Stimulated activated CD4-positive, alpha-beta T cell treated with anti-CD3 and anti-CD28 coated beads, TNF-alpha, amount 100 ng/mL, for 1 hour (primary cell): ENCODE measurements at places on chromosomes 3 and 15.
A peak's percentile ranks its signal among the peaks of the same experiment; 100 is the strongest.

DNA sequence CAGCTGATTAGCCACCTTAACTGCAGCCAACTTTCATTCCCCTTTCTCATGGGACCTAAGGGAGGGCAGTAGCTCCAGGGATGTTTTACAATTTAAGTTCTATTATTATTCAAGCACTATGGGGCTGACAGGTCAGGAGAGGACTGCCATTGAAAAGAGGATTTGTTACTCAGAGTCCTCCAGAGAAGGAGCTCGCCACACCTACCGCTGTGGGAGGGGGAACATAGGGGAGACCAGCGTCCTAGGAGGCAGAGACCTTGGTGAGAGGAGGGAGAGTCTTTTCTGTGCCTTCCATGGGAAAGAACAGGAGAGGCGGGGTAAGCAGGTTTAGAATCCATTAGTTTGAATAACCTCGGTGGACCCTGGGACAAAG is 14.4 kb downstream of the ATP10A start:
- DNase-seq: no peak

DNA sequence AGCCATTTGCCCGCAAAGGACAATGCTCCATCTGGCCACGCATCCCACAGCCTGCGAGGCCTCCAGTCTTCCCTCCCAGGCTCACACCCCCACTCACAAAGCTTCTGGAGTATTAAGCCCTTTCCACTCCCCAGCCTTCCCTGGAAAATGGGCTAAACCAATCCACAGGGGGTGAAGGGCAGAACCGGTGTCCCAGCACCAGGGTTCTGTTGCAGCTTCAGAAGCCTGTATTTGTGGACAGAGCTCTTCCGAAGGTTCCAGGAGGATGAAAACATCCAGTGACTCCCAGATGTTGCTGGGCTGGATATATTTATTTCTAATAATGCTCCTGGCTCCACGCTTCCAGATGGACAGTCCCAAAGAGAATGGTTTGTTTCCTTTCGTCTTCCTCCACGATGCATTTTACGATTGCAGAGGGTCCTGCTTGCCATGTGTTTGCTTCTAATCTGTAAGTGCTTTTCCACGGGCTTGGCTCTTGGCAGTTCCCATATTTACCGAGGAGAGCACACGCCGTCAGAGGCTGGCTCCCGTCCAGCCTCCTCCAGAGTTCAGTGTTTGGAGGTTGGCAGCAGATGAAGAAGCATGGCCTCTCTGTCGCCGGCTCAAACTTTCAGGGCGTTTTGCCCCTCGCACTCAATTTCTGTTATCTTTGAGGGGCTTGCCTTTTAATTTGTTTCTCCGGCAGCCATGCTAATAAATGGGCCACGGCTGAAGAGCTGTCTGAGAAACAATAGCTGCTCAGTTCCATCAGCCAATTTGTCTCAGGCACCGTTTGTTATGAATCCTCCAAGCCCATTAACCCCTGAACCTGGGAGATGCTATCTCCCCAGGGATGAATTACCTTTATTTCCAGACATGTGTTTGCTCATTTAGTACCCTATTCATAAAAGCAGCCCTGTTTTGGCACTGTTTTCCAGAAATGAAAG is 367.9 kb upstream of the PROK2 start:
- DNase-seq: no peak

DNA sequence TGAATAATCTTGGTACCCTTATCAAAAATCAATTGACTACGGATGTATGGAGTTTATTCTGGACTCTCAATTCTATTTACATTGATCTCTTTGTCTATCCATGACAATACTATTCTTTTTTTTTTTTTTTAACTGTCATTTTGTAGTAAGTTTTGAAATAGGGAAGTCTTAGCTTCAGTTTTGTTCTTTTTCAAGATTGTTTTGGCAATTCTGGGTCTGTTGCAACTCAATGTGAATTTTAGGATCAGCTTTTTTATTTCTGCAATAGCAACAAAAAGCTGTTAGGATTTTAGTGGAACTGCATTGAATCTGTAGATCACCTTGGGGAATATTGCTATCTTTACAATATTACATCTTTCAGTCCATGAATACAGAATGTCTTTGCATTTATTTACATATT is 21.4 kb downstream of the BTLA start:
- DNase-seq: no peak

DNA sequence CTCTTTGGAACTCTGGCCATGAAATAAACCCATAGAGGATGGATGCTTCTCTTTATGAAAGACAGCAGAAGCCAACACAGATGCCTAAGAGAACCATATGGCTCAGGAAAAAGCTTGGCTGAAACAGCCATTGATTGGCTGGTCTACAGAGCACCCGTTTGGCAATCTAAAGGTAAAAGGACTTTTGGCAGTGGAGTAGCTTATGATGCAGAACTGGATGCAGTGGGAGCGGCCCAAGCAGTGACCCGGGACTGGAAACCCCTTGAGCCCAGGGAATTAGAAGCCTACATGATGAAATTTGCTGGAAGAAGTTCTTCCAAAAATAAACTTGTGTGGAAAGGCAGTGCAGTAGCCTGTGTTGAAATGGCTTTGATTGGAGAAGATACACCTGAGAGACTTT is 360.2 kb downstream of the NR2F2 start:
- no peak for DNase-seq

- DNase-seq: no peak
These were observed 5.0 kb upstream of the ARL14 start for GRCh38 chr3:160671995-160672394.

DNA sequence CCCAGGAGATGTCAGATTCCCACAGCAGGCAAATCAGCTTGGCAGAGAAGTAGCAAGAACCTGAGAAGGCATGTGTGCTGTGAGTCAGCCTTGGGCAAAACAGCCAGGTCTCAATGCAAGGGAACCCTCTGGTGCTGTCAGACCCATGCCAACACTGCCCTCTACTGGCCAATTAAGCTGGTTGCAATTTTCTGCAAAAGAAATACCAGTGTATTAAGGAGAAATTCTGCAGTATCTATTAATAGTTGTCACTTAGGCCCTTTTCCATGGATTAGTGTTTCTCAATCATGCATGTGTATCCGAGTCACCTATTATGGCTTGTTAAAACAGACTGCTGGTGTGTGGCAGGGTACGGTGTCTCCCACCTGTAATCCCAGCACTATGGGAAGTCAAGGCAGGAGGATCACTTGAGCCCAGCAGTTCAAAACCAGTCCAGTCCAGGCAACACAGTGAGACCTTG is 26.2 kb downstream of the MAP4 start:
- peak; percentile 41 for DNase-seq

GRCh38 chr3:194103505-194103904 is 32.4 kb upstream of the HES1 start:
- no peak for DNase-seq

- DNase-seq: no peak
These were observed 144.9 kb downstream of the FBN1 start for GRCh38 chr15:48500595-48500994.

DNA sequence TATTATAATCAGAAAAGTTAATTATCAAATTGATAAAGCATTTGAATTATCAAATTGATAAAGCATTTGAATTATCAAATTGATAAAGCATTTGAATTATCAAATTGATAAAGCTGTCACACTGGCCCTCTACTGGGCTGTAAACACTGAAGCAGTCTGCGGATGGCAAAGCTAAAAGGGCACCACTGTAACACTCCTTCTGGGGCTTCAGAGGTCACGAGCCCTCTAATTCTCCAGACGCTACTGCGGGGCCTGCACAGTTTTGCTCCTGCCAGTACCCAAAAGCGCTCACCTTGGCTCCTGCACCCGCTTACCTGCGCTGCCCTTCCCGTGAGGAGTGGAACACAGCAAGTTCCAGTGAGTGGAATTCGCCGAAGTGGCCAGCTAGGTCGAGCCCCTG is 409.0 kb upstream of the KCNMB2 start:
- DNase-seq: no peak

DNA sequence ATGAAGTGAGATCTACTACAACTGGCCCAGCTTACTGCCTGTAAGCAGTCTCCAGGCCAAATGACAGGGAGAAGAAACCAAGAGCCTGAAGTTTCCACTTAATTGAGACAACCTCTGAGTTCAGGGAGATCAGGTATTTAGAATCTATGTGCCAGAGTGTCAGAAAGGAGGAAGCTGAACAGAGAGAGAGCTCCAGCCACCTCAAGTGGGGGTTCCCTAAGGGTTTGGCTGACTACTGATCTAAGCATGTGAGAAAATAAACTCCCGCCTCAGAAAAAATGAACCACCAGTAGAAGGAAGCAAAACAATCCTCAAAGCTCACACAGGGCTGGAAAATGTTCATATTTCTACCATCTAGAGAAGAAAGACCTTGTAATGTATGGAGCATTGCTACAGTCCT is 25.0 kb downstream of the ADAM10 start:
- no peak for DNase-seq

- no peak for DNase-seq
These were observed 2.2 kb upstream of the RHCG start for GRCh38 chr15:89498574-89498906.

GRCh38 chr3:179450901-179451264 is 387 bp downstream of the GNB4 start:
- DNase-seq: no peak

DNA sequence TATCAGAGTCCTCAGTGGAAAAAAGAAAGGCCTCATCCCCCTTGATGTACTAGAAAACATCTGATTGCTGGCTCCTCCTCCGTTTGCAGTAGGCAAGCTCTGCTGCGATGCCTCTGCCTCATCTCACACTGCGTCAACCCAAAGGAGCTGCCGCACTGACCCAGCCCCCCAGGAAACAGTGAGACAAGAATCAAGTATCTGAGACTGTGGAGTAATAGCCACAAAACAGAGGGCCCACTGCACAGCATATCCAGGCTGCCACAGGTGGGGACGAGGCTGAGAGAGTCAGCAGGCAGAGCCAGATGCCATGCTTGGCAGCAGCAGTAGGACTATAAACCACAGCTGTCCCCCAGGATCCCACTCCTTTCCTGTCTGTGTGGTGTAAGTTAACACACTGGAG is 165.9 kb downstream of the STAC start:
- DNase-seq: no peak

DNA sequence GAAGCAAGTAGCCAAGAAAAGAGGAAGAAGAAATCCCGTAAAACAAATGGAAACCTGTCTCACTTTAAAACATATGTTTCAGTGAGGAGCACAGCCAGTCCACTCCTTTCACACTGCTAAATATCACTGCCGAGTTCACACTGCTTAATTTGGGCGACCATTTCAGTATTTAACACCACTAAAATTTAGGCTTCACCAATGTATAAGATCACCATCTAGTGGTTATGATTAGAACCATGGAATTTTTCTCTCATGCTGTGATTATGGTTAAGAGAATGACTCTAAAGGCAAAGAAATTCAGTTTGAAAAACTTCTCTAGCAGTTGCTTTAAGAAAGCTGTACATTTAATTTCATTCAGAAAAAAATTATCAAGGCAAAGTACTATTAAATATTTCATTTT is 16.6 kb downstream of the SLC4A7 start:
- no peak for DNase-seq

- no peak for DNase-seq
These were observed 44.0 kb downstream of the ADAMTS17 start for GRCh38 chr15:100297812-100298211.

GRCh38 chr3:186053954-186054791 is 54.7 kb downstream of the ETV5 start:
- no peak for DNase-seq

- no peak for DNase-seq
These were observed 42.3 kb downstream of the CGNL1 start for GRCh38 chr15:57418635-57419034.

DNA sequence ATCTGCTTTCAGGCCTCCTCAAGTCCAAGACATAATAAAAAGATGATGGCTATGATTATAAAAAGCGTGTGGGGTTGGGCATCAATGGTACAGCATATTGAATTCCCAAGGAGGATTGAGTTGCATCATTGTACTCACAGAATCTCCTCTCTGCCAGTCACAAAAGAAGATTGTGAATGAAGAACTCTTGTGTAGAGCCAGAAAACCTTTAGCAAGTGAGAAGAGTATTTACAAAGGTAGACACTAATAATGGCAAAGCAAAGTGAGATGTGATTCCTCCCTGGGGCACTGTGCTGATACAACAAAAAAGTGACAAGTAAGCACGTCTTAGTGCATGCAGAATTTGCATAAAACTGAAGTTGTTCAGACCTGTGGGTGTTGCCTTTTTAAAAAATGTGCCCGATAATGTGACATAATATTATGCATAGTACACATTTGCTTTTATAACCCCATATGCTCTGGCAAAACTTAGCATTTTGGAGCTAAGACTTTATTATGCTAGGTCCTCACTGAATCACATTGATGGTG is 291.2 kb upstream of the TBC1D5 start:
- DNase-seq: no peak

DNA sequence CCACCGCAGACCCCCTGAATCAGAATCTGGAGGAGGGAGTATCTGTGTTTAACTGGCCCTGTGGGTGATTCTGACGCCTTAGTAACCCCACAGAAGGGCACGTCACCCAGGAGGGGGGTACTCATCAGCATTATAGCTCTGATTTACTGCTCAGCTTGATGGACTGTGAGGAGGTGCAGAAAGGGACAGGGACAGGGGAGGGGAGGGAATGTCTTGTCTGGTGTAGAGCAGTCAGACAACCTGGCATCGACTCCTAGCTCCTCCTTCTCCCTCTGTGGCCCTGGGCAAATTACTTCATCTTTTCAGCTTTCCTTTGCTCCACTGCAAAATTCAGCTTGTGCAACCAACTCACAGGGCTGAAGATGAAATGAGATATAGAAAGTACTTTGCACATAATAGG is 42.3 kb upstream of the GLCE start:
- DNase-seq: no peak

DNA sequence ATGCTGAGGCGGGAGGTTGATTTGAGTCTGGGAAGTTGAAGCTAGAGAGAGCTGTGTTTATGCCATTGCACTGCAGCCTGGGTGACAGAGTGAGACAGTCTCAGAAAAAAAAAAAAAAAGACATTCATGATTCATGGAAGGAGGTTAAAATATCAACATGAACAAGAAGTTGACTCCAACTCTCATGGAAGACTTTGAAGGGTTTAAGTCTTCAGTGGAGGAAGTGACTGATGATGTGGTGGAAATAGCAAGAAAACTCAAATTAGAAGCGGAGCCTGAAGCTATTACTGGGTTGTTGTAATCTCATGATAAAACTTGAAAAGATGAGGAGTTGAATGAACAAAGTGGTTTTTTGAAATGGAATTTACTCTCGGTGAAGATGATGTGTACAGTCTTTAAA is 491.8 kb downstream of the SQOR start:
- DNase-seq: no peak

- no peak for DNase-seq
These were observed 256.0 kb upstream of the CBLB start for GRCh38 chr3:106124818-106125217.

- no peak for DNase-seq
These were observed 281.9 kb downstream of the RAP2B start for GRCh38 chr3:153443961-153444360.

DNA sequence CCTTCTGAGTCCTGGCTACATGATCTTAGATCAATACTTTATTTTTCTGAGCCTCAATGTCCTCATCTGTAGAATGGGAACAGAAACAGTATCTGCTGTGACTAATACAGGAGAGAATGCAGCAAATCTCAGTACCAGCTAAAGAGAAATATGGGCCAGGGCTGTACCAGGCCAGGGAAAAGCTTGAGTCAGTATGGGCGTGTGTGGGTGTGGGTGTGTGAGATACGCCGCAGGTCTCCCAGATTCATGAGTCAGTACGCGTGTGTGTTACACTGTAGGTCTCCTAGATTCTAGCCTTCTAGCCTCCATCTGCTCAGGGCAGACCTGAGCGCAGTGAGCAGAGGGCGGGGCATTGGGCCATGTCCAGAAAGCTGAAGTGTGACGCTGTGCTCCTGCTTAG is 15.2 kb downstream of the GNAI2 start:
- no peak for DNase-seq

- no peak for DNase-seq
These were observed 36.2 kb upstream of the TRH start for GRCh38 chr3:129938140-129938930.

GRCh38 chr3:195578565-195578964 is 5.2 kb downstream of the APOD start:
- DNase-seq: no peak
